ENCODE measurements at places on chromosomes 16 and 17. TPM values are rescaled to one million over a fixed set of nuclear protein-coding genes. Genes with fewer than 3 reads are reported as not detected.

ZNF764 gene
- 20.7 TPM for total RNA-seq

NLRP1 gene
- total RNA-seq: 55.4 TPM

DNA sequence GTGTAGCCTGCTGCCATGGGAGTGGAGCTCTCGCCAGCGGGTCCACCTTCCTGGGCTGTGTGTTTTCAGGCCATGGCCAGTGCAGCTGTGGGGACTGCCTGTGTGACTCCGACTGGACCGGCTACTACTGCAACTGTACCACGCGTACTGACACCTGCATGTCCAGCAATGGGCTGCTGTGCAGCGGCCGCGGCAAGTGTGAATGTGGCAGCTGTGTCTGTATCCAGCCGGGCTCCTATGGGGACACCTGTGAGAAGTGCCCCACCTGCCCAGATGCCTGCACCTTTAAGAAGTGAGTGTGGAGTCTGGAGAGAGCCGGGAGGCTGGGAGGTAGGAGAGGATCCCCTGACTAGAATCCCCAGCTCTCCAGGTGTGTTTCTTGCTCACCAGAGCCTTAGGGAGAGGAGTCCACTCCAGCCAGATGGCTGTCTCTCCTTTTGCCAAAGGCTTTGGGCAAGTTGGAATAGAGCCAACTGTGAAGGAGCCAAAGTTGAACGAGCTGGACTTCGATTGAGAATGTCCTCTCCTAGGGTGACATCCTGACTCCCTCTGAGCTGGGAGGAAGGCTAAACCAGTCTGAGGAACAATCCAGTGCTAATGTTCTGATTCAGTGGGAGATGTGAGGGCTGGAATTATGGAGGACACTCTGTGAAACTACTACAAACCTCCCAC is 24.4 kb upstream of the EFCAB13 start:
- H3K27ac ChIP-seq: no peak overlapping the region
- peaks cover 33% of the 10 kb centered on the region for H3K4me1 ChIP-seq
- no peak overlapping the region for H3K4me3 ChIP-seq
- H3K36me3 ChIP-seq: no peaks in the 10 kb centered on the region
- DNase-seq: no peak
- H3K27me3 ChIP-seq: peaks cover 25% of the 10 kb centered on the region

- no peaks in the 10 kb centered on the region for H3K27me3 ChIP-seq
- H3K4me1 ChIP-seq: peaks cover 13% of the 10 kb centered on the region
- H3K36me3 ChIP-seq: no peaks in the 10 kb centered on the region
- no peak for DNase-seq
- H3K4me3 ChIP-seq: no peak overlapping the region
Observed at GRCh38 chr16:48168075-48168474, 12.3 kb upstream of the ABCC12 start.

DNA sequence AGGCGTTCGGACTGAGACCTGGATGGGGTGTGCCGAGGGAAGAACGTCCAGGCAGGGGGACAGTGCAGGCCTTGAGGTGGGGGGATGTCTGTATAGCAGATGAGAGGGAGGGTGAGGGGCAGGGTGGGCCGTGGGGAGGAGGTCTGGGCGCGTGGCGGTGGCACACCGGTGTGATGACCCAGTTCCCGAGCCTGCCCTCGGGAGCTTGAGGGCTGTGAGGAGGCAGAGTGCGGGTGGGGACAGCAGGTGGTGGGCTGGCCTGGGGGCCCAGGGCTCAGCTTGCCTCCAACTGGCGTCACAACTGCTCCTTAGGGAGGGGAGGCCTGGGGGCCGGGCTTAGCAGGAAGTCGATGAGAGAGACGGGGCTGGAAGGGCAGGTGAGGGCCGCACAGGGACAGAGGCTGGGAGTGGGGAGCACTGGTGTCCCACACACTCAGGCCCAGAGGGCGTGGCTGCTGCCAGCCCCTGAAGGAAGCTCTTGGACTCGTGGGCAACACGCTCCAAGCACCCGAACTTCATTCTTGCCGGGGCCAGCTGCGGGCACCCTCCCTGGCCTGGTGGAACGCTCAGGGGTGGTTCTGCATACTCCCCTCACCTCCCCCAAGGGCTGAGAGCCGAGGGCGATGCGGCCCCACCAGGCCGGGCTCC is 6.5 kb downstream of the CACNA1H start:
- H3K4me3 ChIP-seq: no peak overlapping the region
- no peak for DNase-seq
- H3K4me1 ChIP-seq: peaks cover 6% of the 10 kb centered on the region
- no peak overlapping the region for H3K27ac ChIP-seq
- peaks cover 7% of the 10 kb centered on the region for H3K27me3 ChIP-seq
- H3K36me3 ChIP-seq: no peaks in the 10 kb centered on the region

GRCh38 chr17:28144019-28144418 is 101.5 kb downstream of the NLK start:
- no peak overlapping the region for H3K4me3 ChIP-seq
- no peaks in the 10 kb centered on the region for H3K36me3 ChIP-seq
- no peak overlapping the region for H3K27ac ChIP-seq
- H3K4me1 ChIP-seq: peaks cover 32% of the 10 kb centered on the region
- DNase-seq: no peak

GPRC5B gene
- 58.5 TPM for total RNA-seq

TRPV2 gene
- 1.3 TPM for total RNA-seq

DNA sequence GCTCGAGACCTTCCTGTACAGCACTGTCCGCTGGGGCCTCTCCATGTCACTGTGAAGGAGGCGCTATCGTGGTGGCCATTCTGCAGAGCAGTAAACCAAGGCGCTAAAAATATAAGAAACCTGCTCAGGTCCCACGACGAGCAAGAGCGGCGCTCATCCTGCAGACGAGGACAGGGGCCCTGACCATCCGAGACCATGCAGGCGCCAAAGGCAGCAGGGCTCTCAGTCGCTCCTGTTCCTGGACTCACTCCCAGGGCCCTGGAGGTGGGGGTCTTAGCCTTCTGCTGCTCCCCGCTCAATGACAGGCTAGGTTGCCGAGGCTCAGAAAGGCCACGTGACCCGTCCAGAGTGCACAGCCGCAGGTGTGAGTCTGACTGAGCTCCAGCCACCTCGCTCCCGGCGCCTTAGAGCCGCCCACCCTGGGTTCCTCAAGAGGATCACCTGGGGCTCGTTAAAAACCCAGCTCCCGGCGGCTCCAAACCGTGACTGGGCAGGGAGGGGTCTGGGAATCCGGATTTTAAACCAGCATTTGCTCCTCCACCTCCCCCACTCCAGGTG is 509 bp upstream of the ATP2C2 start:
- H3K4me1 ChIP-seq: peaks cover 19% of the 10 kb centered on the region
- no peak overlapping the region for H3K4me3 ChIP-seq
- DNase-seq: no peak

GRCh38 chr17:80025140-80025539 is 10.5 kb downstream of the TBC1D16 start:
- H3K27ac ChIP-seq: no peak overlapping the region
- H3K4me1 ChIP-seq: peaks cover 27% of the 10 kb centered on the region
- H3K36me3 ChIP-seq: peaks cover 8% of the 10 kb centered on the region
- no peaks in the 10 kb centered on the region for H3K27me3 ChIP-seq
- no peak overlapping the region for H3K4me3 ChIP-seq

RAMP2 gene
- 6.5 TPM for total RNA-seq

- H3K4me3 ChIP-seq: no peak overlapping the region
- no peaks in the 10 kb centered on the region for H3K27me3 ChIP-seq
- H3K27ac ChIP-seq: no peak overlapping the region
- DNase-seq: no peak
Observed at GRCh38 chr16:8645831-8646230, 24.3 kb downstream of the METTL22 start.

- H3K27ac ChIP-seq: no peak overlapping the region
- H3K4me3 ChIP-seq: no peak overlapping the region
- DNase-seq: no peak
- no peaks in the 10 kb centered on the region for H3K27me3 ChIP-seq
- H3K36me3 ChIP-seq: peaks cover 10% of the 10 kb centered on the region
- peaks cover 34% of the 10 kb centered on the region for H3K4me1 ChIP-seq
Observed at GRCh38 chr17:66671156-66671555, 163.8 kb upstream of the CACNG5 start.

- H3K27me3 ChIP-seq: no peaks in the 10 kb centered on the region
- no peak overlapping the region for H3K4me3 ChIP-seq
- H3K4me1 ChIP-seq: no peaks in the 10 kb centered on the region
- no peak overlapping the region for H3K27ac ChIP-seq
- peaks cover 6% of the 10 kb centered on the region for H3K36me3 ChIP-seq
Observed at GRCh38 chr16:74877706-74878105, 103.1 kb upstream of the FA2H start.

TCF25 gene
- 209 TPM for total RNA-seq
